Activated T-helper 1 cell treated with anti-CD3 and anti-CD28 coated beads, Interleukin-2, amount 50 U/mL, for 16 hours (primary cell): ENCODE measurements at places on chromosomes 7 and 10.
A peak's percentile ranks its signal among the peaks of the same experiment; 100 is the strongest.

- DNase-seq, result no peak
Measured at GRCh38 chr7:74048999-74049599, 21.1 kb downstream of the ELN start.

- DNase-seq, result no peak
Measured at GRCh38 chr7:139358541-139359365, 941 bp upstream of the LUC7L2 start.

GRCh38 chr7:51227861-51228260 lies 88.7 kb downstream of the COBL start:
- DNase-seq, result no peak

DNA sequence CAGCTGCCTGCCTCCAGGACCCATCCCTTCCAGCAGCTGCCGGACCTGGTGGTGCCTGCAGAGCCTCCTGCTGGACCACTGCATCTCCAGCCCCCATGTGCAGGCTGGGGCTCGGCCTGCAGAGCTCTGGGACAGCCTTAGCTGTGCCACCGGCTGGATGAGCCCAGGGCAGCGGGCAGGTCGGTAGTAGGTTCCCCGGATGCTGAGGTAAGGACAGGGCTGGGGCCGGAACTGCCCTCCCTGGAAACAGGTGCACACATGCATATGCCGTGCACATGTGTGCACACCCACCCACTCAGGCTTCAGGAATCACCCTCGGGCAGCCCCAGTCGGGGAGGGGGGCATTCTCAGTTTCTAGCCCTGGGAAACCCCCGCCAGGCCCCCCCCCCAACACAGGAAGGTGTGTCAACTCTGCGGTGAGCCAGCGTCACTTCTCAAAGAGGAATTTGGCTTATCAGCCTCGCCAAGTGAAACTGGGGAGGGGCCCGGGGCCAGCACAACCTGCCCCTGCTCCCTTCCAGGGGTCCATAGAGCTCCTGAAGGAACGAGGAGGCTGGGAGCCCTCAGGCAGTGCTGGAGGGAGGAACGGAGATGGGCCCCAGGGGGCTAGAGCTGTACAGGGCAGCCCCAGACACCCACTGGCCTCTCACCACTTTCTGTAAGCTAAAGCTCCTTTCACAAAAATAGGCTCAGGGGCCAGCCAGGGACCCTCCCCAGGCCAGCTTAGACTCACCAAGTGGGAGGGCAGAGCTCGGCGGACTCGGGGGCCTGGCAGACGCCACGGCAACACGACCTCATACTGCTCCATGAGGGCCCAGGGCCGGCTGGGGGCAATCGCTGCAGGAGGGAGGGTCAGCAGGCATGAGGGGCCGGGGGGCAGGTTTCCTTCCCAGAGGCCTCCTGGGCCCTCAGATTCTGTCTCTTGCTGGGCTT lies 1.7 kb downstream of the ADAM8 start:
- peak; percentile 41 for DNase-seq

DNA sequence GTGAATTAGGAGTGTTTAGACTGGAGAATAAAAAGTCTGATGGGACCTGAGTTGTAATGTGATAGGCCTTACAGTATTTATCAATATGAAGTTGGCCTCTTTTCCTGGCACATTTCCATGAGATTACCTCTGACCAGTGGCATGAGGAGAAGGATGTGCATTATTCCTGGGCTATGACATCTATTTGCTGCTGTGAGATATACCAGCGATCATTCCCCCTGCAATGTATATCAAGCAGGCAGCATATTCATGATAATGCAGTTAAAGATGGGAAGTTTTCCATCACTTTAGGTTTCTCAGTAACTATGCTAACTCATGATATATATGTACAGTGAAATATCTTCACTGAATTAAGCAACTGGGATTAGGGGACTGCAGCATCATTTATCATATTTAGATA lies 142.8 kb upstream of the MBL2 start:
- DNase-seq, result no peak

- DNase-seq, result no peak
Measured at GRCh38 chr7:73626814-73627213, 2.5 kb upstream of the MLXIPL start.
